Hematopoietic multipotent progenitor cell treated with erythropoietin and hydrocortisone succinate and interleukin-3 and kit ligand, for 6 days (in vitro differentiated cells): ENCODE measurements at places on chromosomes 11 and 22.
A peak's percentile ranks its signal among the peaks of the same experiment; 100 is the strongest.

DNA sequence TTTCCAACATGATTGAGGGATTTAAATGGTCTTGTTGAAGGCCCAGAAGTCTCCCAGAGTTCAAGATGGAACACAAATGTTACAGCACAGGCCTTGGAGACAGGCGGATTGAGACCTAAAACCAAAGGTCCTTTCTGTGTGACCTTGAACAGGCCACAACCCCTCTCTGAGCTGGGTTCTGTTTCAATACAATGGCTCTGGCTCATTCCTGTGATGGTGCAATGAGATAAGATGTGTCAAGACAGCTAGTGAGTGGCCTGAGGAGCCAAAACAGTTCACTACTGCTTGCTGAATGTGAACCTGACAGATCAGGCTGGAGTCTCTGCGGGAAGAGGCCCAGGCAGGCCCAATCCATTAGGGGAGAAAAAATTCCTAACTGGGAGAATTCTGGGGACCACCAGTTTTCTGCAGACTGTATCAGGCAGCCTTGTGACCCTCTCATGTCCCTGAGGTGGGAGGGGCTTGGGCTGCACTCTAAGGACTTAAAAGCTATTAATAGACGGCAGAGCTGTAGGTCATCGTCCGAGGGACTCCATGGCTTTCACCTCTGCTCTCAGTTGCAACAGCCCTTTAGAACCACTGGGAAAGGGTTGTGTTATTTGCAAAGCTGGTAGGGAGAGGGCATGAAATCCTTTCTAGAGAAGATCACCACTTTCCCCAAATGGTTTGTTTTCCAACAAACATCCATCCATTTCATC, 126.1 kb upstream of the TEAD1 start:
- no peak for DNase-seq

DNA sequence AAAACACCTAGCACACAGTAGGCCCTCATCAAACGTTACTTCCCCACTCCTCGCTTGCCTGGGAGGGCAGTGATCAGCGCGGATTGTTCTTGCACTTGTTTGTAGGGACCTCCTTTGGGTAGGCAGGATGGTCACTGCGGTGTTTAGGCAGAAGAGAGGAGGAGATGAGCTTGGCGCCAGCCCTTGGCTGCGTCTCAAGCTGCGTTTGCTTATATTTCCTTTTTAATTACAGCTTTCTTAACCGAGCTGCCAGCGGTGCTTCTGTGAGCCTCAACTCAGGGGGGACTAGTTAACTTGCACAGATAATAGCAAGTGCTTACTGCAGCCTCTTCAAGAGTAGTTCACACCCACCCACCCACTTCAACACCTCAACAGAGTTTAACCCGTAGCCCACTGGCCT, 15.1 kb downstream of the IFT27 start:
- DNase-seq, result no peak

GRCh38 chr11:74636630-74637184, 44.3 kb downstream of the POLD3 start:
- peak; percentile 14 for DNase-seq

DNA sequence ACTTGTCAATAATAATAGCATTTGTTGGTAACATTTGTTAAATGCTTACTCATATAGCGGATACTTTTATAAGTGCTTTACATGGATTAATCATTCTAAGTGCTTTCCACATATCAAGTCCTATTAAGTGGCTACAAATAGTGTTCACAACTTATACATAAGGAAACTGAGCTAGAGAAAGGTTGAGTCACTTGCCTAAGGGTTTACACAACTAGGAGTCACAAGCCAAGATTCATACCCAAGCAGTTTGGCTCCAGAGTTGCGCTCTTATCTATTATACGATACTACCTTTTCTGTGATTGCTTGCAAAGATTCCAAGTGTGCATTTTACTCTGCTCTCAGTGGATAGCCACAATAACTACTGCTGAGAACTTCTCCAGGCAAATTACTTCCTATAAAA, 215.9 kb upstream of the CCDC90B start:
- no peak for DNase-seq

- peak; percentile 80 for DNase-seq
These were observed 30.3 kb upstream of the PRR5 start for GRCh38 chr22:44671742-44672141.

DNA sequence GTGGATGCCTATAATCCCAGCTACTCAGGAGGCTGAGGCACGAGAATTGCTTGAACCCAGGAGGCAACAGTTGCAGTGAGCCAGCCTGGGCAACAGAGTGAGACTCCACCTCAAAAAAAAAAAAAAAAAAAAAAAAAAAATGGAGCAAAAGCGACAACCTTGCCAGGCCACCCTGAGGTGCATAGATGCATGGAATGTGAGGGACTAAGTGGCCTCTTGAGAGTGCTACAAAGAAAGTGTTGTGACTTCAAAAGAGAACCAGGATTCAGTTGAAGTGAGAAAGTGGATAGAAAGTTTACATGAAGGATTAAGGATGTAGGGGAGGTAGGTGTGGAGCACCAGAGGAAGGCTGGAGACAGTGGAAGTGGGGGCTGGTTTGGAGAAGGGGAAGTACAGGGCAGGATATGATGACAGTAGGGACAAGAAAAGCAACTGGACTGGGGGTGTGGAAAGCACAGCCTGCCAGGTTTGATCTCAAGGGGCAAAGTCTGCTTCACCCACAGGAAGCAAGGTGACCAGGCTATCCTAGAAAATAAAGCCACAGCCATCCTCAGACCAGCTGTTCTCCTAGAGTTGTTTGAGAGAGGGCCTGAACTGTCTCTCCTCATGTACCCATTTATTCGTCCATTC, 36.0 kb upstream of the OLFML1 start:
- no peak for DNase-seq

GRCh38 chr11:6260207-6260726, 629 bp downstream of the CCKBR start:
- no peak for DNase-seq

DNA sequence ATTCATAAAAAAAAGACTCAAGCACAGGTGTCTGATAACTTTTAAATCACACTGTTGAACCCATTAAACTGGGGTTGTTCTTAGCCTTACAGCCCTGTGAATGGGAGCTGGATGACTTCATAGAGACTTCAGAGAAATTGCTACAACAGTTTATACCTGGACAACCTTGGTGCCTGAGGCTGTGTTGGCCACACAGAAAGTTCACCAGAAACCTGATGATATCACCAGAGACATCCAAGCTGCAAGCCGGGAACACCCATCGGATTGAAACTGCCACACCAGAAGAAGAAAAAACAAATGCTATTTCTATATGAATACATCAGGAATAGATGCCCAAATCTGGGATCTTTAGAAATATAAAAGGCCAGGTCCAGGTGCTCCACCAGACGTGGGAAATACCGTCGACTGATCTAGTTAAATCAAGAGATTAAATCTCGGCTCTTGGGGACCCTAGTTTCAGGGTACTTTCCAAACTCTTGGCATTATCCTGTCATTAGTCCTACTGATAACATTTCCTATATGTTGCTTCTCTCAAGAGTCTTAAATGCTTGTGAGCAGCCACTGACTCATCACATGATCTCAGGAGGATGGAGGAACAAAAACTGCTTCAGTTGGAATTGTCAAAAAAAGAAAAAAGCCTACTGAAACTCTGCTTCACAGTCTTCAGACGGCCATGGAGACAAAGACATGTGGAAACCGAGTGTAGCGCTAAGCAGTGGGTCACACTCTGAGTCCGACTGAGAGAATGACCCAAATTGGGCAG, 28.6 kb upstream of the APOL5 start:
- no peak for DNase-seq

DNA sequence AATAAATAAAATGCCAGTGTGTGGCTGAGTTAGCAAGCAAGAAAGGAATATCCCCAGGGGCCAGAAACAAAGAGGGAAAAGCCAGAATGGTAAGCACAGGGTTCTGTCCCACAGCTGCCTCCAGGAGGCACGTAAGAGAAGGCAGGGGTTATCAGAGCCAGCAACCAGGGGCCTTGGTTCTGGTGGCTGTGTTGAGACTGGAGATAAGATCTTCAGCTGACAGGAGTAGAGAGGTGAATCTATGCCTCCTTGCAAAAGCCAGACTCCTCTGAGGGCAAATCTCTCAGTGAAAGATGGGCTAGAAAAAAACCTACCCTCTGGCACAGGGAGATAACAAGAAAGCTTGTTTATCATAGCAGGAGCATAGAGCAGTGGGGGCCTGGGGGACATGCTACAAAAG, 29.8 kb upstream of the NFAM1 start:
- peak; percentile 86 for DNase-seq

GRCh38 chr11:116170526-116171120, 602.2 kb downstream of the BUD13 start:
- no peak for DNase-seq

GRCh38 chr11:73981051-73981805, 1.4 kb downstream of the UCP2 start:
- DNase-seq, result no peak
